ENCODE measurements at places on chromosomes 11 and 22.

DNA sequence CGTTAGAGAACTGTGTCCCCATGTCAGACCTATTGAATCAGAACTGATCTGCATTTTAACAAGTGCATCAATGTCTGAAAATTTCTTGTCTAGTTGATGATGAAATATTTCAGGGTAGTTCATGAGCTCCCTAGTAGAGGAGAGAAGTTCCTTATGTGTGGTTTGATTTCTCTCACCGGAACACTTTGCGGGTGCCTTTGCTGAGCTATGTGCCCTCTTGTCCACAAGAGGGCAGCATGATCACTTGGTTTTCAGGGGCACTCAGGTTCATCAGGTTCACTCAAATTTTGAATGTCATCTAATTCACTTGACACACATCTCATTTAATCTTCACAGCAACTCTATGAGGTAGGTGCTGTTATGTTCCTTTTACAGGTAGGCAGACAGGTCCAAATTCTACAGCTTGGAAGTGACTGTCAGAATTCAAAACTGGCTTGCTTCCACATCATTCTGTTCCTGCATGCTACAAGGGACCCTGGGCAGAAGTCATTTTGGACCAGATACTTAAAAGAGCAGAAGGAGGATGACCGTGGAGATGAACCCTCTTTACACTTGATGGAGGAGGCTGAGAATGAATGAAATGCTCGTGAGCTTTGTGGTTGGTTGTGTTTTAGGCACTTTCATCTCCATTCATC, 55.6 kb downstream of the P4HA3 start:
- peak; percentile 50 for DNase-seq

DNA sequence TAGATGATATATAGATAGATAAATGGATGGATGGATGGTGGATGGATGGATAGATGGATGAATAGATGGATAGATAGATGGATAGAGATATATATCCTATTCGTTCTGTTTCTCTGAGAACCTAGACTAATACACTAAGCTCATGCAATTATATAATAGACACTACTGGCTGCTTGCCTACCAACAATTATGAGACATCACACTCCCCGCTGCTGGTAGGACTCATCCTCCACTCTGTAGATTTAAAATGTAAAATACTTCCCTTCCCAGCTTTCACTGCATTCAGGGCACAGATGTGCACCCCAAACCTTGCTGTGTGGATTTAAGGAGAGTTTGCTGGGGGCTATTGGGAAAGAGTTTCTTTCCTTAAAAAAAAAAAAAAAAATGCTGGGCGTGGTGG, 28.3 kb upstream of the RCN1 start:
- DNase-seq: no peak

GRCh38 chr11:131922220-131922619, 551.8 kb downstream of the NTM start:
- DNase-seq: no peak

GRCh38 chr11:113618360-113618759, 87.7 kb downstream of the TMPRSS5 start:
- no peak for DNase-seq

GRCh38 chr11:109424901-109425300, 2.9 kb downstream of the C11orf87 start:
- DNase-seq: no peak

GRCh38 chr11:120332822-120333716, 3.1 kb upstream of the ARHGEF12 start:
- DNase-seq: no peak

- no peak for DNase-seq
These were observed 110.0 kb upstream of the GAL start for GRCh38 chr11:68574308-68574707.

DNA sequence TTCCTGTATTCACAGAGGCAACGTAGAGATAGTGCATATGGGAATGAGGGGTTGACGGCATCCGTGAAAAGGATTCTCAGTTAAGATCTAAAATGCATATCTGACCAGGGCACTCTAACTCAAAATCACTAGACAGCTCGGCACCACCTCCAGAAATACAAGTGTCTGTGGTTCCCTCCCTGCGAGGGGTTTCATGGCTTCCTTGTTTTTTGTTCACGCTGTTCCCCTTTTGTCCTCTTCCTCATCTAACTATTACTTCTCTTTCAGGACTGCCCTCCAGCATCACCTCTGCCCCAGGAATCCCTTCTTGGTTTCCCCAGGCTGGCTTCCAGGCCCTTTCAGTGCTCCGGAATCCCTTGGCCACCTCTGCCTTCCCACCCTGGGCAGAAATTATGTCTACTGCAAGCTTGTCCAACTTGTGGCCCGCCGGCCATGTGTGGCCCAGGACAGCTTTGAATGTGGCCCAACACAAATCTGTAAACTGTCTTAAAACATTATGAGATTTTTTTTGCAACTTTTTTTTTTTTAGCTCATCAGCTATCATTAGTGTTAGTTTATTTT, 159.9 kb downstream of the FBXO7 start:
- DNase-seq: no peak

- no peak for DNase-seq
These were observed 5.3 kb downstream of the SC5D start for GRCh38 chr11:121297872-121298271.

- peak; percentile 42 for DNase-seq
These were observed 89.0 kb upstream of the PARVA start for GRCh38 chr11:12288212-12288930.

DNA sequence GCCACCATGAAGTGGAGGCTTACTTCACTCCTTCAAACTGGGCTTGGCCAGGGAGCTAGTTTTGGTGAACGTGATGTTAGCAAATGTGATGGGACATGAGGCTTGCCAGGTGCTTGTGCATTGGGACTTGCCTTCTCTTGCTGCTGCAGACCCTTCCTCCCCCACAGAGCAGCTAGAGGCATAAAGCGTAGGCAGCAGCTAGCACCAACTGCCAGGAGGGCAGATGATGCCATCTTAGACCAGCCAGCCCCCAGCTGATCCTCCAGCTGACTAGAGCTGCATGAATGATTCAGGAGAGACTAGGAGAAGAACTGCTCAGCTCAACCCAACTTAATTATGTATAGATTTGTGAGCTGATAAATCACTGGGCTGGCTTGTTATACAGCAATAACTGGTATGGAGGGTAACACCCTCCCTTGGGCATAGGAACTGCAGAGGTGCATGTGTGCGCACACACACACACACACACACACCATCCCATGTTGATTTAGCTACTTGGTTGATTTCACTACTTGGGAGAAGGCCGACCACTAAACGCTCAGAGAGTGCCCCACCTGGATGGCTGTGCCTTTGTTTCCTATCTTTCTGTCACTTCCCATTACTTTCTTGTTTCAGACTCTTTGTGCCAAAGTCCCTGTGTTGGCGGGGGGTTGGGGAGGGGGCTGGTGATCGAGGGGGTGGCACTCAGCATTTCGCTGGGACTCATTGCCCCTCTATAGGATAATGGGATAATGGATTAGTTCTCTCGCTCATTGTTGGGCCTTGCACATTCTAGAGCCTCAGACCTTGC, 202.8 kb downstream of the ADAMTS15 start:
- DNase-seq: no peak

DNA sequence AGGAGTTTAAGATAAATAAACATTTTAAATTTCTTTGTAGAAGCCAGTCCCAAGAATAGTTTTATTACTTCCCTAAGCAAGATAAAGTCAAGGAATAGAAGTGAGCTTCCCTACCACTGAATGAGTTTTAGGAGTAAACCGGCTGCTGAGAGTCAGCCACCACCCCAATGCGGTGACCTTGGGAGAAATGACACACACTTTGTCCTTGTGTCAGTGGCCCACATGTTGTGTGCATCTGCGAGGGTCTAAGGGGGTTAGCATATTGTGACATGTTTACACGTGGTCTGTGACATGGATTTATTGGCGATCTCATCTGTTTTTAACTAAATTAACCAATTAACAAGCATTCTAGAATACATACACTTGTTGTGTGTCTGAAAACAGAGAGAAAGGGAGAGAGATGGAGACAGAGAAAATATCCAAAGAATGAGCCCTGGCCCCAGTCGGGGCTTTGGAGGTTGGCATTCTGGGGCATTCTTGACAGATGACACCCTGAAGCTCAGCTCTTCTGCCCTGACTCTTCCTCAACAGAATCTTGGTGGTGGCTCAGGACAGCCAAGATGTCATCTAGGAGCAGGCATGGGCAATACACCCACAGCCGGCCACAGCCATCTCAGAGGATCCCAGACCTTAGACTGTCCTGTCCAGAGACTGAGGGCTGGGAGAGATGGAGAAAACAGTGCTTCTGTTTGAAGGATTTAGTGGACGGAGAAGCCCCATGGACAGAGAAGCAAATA, 29.7 kb upstream of the TMPRSS4 start:
- peak; percentile 32 for DNase-seq

GRCh38 chr11:76209973-76210930, 4.0 kb upstream of the WNT11 start:
- peak; percentile 15 for DNase-seq

DNA sequence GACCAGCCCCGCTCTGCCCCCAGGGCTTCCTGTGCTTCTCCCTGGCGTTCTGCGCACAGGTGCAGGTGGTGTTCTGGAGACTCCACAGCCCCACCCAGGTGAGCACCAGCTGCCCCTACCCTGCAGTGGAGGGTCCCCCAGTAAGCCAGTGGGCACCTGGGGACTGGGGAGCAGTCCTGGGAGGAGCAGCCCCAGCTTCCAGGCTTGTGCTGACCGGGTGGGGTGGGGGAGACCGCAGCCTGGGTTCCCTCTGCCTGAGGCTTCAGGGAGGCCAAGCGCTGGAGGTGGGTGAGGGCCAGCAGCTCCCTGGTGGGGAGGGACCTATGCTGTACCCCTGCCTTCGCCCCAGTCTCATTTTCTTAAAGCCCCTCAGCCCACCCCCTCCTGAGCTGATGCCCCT, 6.9 kb downstream of the TSPAN32 start:
- no peak for DNase-seq

DNA sequence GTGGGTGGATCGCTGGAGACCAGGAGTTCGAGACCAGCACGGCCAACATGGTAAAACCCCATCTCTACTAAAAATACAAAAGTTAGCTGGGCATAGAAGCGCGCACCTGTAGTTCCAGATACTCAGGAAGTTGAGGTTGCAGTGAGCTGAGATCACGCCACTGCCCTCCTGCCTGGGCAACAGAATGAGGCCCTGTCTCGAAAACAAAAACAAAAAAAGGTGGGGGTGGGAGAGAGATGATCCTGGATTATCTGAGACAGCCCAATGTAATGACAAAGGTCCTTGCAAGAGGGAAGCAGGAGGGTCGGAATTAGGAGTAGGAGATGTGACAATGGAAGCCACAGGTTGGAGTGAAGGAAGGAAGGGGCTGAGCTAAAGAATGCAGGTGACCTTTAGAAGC, 87.6 kb upstream of the APOA1 start:
- peak; percentile 15 for DNase-seq

- no peak for DNase-seq
These were observed 8.7 kb downstream of the OR52A5 start for GRCh38 chr11:5129457-5129877.

- DNase-seq: no peak
These were observed 64.0 kb downstream of the GRK3 start for GRCh38 chr22:25628494-25628893.

- DNase-seq: peak; percentile 88
These were observed at the start of gene GDPD5 for GRCh38 chr11:75525433-75526191. GDPD5 (minus strand) TSS chr11:75525941; CDS start chr11:75477735, 48,206 bp downstream.

DNA sequence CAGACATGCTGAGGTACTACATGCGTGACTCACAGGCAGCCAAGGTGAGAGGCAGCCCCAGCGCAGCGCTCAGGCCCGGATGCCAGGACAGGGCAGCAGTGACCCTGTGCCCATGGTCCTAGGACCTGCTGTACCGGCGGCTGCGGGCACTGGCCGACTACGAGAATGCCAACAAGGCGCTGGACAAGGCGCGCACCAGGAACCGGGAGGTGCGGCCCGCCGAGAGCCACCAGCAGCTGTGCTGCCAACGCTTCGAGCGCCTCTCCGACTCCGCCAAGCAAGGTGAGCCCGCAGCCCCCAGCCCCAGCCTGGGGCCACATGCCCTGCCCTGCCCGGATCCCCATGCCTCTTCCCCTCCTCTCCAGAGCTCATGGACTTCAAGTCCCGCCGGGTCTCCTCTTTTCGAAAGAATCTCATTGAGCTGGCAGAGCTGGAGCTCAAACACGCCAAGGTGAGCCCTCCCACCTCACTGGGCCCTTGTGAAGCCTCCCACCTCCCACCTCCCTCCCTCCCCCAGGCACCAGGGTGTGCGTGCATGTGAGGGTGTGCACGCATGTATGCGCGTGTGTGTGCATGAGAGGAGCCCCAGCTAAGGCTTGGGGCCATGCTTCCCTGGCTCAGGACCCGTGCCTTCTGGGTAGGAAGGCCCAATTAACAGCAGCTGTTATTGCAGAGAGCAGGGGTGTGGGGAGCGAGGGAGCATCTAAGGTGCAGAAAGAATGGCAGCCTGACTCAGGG, 5.3 kb downstream of the CFL1 start:
- DNase-seq: no peak

DNA sequence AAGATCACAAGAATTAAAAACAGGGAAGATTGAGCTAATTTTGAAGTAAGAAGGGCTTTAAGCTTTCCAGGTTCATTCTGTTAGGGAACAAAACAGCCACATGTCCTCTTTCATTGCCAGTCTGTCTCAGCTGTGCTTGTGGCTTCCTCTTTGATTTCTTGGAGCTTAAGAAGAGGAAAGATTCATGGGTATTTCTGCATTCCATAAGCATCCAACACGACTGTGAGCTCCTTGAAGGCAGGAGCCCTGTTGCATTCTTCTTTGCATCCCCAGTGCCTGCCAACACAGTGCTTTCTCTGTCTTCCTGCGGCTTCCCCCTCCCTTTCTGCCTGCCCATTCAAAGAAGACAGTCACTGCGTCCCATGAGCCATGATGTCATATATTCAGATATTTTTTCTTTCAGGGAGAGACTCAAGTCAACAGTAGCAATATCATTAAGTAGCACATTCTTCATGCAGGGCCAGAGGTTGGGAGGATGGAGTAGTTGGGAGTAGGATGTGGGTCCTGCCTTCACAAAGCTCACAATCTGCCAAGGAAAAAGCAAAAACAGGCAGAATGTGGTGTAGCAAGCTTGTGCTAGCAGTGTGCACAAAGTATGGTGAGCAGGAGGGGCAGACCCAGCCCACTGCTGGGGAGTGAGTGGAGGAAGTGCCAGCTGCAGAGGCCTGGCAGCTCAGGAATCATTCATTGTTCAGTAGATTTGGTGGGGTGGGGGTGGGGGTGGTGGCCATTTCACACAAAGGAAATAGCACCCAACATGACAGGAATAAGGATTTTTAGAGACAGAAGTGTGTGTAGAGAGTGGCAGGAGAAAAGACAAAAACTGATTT, 162.1 kb upstream of the RASSF10 start:
- no peak for DNase-seq

Data from activated naive CD4-positive, alpha-beta T cell treated with Interleukin-2 at 50 U/mL for 16 hours (primary cell).